GM04504 (cell line): ENCODE measurements at places on chromosomes 13 and 19.

DNA sequence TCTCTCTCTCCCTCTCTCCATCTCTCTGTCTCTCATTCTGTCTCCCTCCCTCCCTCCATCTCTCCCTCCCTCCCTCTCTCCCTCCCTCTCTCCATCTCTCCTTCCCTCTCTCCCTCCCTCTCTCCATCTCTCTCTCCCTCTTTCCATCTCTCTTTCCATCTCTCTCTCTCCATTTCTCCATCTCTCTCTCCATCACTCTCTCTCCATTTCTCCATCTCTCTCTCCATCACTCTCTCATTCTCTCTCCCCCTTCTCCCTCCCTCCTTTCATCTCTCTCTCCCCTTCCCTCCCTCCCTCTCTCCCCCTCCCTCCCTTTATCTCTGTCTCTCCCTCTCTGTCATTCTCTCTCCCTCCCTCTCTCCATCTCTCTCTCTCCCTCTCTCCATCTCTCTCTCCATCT, 55.7 kb upstream of the NFIC start:
- no peak for DNase-seq

GRCh38 chr19:28074773-28075172, 1138.2 kb downstream of the UQCRFS1 start:
- DNase-seq: no peak

- no peak for DNase-seq
Measured at GRCh38 chr13:61148691-61149315, 266.8 kb downstream of the PCDH20 start.

- no peak for DNase-seq
Measured at GRCh38 chr13:98377635-98378378, 199.1 kb downstream of the STK24 start.

DNA sequence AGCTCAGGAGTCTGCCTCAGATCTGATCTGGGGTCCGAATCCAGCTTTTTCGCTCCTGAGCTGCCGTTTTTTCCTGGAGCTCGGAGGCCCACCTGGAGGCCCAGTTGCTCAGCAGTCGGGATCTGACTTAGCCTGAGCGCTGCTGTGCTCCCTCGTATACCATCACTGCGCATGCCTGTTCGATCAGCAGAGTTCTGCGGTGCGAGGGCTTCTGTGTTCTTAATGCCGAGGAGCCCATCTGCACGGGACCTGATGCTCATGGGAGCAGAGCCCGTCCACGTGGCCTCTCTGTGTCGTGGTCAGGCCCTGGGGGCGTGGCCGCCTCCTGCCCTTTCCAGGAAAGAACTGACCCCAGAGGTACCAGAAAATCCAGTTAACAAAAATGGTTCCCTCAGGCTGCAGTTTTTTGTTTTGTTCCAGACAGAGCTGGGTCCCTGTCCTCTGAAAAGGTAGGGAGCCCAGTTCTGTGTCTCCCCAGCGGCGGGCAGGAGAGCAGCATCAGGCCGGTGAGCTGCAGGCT, 57.4 kb downstream of the MCF2L start:
- no peak for DNase-seq

- no peak for DNase-seq
Measured at GRCh38 chr13:73781384-73781783, 352.8 kb downstream of the KLF12 start.

DNA sequence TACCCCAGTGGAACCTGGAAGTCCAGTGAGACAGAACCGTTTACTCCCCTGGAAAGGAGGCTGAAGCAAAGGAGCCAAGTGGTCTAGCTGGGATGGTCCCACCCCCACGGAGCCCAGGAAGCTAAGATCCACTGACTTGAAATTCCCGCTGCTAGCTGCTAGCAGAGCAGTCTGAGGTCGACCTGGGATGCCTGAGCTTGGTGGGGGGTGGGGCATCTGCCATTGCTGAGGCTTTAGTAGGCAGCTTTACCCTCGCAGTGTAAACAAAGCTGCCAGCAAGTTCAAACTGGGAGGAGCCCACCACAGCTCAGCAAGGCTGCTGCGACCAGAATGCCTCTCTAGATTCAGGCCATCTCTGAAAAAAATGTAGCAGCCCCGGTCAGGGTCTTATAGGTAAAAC, 437.0 kb downstream of the SUCLA2 start:
- no peak for DNase-seq

DNA sequence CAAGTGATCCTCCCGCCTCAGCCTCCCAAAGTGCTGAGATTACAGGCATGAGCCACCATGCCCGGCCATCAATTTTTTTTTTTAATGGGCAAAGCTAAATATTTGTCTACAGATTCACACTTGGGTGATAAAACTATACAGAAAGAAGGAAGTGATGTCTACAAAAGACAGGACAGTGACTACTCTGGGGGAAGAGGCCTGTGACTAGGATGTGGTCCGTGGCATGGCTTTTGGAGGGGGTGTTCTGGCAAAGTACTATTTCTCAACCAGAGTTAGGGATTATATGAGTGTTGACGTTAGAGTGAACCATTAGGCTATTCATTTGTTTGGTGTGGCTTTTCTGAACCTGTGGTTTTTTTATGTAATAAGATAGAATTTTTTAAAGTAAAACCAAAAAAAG, 42.7 kb downstream of the INSR start:
- no peak for DNase-seq

- DNase-seq: no peak
Measured at GRCh38 chr19:45716359-45717130, 14.2 kb downstream of the FBXO46 start.

- DNase-seq: no peak
Measured at GRCh38 chr13:32956595-32956933, 59.7 kb upstream of the KL start.

- DNase-seq: no peak
Measured at GRCh38 chr13:72559716-72560115, 167.7 kb downstream of the MZT1 start.

GRCh38 chr13:93521307-93521706, 294.7 kb downstream of the GPC6 start:
- no peak for DNase-seq

GRCh38 chr19:49626226-49626625, 13.7 kb downstream of the RRAS start:
- no peak for DNase-seq

DNA sequence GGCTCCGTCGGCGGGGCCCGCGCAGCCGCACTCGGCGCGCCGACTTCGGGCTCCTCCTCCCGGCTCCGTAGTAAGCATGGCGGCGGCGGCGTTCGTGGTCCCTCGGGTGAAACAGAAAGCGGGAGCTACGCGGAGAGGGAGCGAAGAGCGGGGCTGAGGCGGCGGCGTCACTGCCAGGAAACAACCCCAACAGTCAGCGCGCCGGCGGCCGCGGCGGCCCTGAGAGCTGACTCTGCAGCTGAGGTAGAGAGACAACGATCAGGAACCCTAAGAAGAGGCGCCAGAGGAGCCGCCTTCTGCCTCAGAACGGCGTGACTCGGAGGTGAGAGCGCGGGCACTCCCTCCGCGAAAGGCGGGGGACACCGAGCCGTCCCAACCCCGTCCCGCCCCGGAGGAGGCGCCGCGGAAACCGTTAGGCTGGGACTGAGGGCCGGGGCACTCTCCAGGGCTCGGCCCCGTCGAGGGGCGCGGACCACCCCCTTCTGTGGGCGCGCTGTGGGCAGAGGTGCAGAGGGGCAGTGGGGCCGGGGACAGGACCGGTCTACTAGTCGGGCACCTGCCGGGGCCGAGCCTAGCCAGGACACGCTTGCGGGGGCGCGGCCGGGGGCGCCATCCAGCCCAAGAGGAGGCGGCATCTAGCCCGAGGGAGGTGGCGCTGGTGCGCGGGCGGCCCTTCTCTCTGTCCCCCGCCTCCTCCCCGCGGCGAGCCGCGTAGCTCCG, at the start of gene FNDC3A:
FNDC3A (plus strand) TSS at position 57 of the 720 bp plus-strand sequence. CDS start 30,279 bp downstream, outside the sequence.
- peak; percentile 58 for DNase-seq

DNA sequence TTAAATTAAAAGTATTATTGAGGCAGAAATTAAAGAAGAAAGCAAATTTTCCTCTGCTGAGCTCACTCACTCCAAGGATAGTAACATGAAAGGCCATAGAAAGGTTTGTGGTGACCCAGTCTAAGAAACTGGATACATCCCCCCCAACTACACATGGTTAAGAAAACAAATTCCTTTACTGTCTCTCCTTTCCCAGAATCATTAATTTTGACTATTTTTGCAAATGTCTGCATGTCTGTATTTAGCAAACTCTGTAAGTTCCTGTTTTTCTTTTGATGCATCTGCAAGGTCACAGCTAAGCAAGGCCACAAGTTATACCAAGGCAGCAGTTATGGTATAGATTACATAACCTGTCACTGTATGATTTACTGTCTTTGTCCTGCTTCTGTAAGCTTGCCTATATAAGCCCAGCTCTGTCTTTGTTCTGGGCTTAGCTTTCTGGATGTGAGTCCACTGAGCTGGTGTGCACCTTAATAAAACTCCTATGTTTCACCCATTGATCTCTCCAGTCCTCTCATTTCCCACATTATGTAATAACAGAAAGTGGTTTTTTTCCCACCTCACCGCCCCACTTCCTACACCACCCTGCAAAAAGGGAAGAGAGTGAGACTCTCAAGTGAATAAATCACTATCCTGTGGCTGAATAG, 8.5 kb upstream of the ZNF83 start:
- no peak for DNase-seq

GRCh38 chr19:41276231-41276630, 12.1 kb downstream of the HNRNPUL1 start:
- DNase-seq: no peak

DNA sequence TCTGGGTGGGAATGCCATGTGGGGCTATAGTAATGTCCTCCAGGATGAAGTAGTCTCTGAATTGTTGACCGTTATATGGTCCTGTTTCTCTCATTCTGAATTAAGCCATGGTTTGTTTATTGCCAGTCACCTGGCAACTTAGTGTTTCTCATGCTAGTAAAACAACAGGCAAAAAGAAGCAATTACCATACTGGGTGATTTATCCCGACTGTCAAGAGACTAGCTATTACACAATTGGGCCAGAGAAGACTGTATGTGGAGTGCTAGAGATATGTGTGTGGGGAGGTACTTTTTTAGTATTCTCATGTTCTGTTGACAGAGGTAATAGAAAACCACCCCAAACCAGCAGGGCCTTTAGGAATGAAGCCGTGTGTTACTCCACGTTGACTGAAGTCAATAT, 258.2 kb downstream of the TDRD3 start:
- DNase-seq: no peak
